ENCODE measurements at places on chromosomes 5 and 9. TPM values are rescaled to one million over a fixed set of nuclear protein-coding genes. Genes with fewer than 3 reads are reported as not detected.

DNA sequence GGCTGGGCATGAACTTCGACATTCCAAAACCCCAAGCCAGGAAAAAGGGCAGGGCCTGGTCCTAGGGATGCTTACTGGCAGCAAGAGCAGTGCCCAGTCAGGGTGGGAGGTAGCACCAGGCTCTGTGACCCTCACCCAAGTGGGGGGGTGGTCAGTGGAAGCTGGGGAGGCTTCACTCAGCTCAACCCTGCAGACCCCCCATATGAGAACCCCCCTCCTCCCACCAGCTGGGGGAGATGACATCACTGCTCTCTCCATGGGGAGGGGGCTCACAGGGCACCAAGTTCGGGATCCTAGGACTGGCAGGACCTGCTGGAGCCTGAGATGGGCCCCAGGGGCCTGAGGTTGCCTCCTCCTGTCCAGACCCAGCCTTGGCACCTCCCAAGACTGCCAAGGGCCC is 4.7 kb downstream of the DNLZ start:
- no peak for DNase-seq

DNA sequence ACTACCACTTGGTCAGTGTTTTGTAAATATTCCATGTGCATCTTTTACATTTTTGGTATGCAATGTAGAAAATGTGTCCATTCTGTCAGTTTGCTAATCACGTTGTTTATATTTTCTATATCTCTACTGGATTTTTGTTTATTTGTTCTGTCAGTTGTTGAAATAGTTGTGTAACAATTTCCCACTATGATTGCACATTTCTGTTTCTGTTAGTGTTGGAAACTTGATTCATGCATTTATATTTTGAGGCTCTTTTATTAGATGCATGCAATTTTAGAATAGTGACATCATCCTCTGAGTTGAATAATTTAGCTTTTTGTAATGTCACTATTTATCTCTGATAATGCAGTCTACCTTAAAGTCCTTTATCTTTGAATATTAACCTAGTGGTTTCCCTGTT is 25.8 kb upstream of the LECT2 start:
- DNase-seq: no peak

GRCh38 chr9:95942016-95942415 is 66.5 kb downstream of the ERCC6L2 start:
- no peak for DNase-seq

GRCh38 chr9:28267351-28267750 is 694.1 kb upstream of the C9orf72 start:
- no peak for DNase-seq

GRCh38 chr5:73858776-73859175 is 232.8 kb downstream of the ARHGEF28 start:
- DNase-seq: no peak

DNA sequence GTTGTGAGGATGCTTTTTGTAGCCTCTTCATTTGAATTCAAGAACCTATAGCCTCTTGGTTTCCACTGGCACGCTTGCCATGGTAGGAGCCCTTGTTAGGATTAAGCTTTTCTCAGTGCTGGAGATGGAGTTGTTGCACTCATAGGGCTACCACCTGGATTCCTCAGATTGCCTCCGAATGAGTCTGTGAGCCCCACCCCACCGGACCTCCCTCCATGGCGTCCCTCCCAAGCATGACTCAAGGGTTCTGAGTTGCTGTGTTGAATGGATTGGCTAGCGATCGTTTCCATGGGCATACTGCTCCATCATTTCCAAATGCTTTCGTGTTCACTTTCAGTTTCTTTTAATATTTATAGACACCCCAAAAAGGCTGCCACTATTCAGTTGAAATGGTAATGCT is 69.9 kb downstream of the DAPK1 start:
- DNase-seq: no peak

GRCh38 chr5:58392496-58392895 is 67.4 kb downstream of the PLK2 start:
- DNase-seq: no peak

GRCh38 chr5:37836235-37836591 is 3.6 kb downstream of the GDNF start:
- DNase-seq: no peak

- DNase-seq: no peak
Observed at GRCh38 chr5:84383816-84384603, 670 bp downstream of the EDIL3 start.

DNA sequence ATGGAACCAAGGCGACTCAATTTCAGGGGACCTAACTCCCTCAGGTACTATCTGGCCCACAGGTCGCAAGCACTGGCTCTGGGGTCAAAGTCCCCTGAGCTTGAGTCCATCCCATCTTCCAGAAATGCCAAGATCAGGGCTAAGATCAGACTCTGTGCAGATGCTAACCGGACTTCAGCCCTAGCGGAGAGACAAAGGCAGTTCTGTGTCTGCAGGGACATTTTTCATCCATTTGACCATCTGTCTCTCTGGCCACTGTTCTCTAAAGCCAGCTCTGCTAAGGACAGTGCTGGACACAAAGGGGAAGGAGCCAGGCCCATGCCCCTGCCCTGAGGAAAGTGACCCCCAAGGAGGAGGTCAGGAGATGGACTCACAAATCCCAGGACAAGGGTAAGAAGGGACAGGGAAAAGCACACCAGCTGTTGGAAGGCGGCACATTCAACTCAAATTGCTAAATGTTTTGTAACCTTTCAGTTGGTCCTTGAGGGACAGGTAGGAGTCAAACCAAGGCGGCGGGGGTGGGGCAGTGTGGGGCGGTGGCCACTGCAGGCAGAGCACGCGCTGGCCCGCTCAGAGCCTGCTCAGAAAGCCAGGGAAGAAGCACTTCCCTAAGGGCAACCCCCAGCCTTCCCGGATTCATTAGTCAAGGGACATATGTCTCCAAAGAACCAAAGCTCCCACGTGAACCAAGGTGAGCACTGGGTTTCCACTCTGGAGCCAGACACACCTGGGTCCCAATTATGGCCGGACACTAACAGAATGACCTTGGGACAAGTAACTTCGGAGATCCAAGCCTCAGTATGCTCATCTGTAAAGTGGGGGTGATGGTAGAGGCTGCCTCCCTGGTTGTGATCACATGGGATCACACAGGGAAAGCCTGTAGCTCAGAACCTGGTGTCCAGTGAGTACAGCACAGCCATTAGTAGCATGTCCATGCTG is 42.8 kb downstream of the STK10 start:
- DNase-seq: no peak

DNA sequence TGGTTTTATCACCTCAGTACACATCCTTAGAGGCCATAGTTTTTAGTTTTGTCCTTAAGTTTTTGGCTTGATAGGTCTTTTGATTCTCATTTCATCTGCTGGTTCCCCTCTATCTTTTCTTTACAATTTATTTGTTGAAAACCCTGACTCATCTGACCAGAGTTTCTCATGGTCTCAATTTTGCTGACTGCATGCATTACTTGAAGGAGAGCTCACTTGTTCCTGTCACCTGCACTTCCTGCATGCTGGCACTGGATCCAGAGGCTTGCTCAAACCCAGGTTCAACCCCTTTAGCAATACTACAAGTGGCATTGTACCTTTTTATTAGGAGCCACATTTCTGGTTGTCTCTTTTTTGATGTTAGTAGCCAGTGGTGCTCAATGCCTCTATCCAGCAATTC is 26.7 kb downstream of the FBXO10 start:
- no peak for DNase-seq

DNA sequence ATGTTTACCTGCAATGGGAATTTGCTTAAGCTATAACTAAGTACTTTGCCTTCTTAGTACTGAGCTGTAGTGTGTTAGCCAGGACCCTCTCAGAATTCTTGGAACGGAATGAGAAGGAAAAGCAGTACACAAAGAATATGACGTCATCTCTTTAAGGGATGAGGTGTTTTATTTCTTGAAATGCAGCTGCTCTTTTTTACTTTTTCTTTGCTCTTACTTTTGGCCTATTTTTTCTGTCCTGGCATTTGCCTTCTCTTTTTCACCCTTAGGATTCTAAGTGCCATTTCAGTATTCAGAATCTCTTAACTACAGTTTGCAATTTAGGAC is 10.1 kb downstream of the KIF2A start:
- DNase-seq: no peak

DNA sequence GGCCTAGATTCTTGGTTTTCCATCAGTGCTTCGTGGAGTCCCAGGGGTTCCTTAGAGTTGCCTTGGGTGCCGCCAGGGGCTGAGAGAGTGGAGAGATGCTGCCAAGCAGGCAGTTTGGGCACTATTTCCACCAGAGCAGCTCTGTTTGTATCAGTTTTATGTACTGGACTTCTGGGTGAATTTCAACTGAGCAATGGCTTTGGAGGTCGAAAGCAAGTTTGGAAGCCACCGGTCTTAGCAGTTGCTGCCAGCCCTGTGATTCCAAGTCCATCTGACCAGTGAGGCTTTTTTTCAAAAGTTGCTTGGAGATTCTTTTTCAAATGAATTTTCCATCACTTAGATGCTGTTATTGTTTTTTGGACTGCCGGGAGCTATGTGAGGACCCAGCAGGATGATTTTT is 68.5 kb downstream of the ANGPTL2 start:
- no peak for DNase-seq

GRCh38 chr5:82405618-82406204 is 127.6 kb upstream of the RPS23 start:
- DNase-seq: no peak

DNA sequence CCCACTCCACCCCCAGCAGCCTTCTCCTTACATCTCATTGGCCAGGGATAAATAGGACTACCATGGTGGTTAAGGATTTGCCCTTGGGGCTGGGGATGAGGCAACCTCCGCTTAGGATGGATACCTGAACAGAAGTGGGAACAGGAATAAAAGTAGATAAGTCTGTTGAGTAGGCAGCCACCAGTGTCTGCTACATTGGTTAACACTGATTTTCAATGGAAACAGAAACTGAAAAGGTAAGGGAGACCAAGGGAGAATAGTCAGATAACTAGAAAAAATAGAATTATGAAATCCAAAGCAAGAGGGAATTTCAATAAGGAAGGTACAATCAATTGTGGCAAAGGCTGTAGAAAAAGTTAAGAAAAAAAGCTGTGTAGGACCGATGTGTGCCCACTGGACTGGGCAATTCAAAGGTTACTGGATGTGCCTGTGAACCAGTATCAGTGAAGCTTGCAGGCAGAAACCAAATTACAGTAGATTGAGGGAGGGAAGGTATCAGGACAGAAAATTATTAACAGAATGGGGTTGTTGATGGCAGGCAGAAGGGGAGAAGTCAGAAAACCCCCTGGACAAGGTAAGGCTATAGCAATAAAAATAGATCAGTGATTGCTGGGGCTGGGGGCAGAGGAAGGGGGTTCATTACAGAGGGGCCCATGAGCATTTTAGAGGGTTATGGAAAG is 48.7 kb downstream of the DNAJC21 start:
- DNase-seq: no peak

DNA sequence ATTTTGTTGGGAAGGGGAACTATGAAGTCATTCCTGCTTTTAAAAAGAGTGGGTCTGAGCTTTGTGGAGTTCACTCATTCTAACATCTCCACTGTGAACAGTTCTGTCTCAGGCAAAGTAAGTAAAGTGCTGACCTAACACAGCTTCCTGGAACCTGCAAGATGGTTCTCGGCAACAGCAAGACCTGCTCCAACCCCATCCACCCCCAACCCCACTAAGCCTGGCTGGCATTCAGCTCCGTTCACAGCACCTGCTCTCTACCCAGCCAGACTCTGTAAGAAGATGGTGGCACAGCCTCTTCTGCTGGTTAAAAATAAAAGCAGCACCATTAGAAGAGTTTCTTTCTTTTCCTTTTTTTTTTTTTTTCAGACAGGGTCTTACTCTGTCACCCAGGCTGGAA is 42.0 kb downstream of the EPB41L4B start:
- DNase-seq: no peak

- no peak for DNase-seq
Observed at GRCh38 chr5:76169146-76169905, 86.1 kb downstream of the SV2C start.

- no peak for DNase-seq
Observed at GRCh38 chr9:129465834-129466535, 154.9 kb downstream of the C9orf50 start.

- DNase-seq: no peak
Observed at GRCh38 chr5:172219296-172219695, 25.3 kb downstream of the EFCAB9 start.

- DNase-seq: no peak
Observed at GRCh38 chr5:14101922-14102321, 41.2 kb upstream of the TRIO start.

DNA sequence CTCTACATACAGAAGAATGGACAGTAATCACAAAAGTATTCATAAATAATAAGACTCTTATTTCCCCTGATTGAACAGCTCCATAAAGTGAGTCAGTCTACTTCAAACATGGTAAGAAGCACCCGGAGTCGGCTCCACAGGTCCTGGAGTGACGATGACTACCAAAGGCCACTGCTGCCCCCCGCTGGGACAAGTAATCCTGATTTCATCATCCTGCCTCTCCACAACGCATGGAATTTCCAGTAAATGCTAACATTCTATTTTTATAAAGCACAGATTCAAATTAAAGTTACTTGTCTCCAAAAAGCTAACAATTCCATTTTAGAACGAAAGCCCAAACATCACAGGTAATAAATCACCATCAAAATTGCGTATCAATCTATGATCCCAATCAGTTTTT is 16.2 kb downstream of the ATPSCKMT start:
- no peak for DNase-seq

DNA sequence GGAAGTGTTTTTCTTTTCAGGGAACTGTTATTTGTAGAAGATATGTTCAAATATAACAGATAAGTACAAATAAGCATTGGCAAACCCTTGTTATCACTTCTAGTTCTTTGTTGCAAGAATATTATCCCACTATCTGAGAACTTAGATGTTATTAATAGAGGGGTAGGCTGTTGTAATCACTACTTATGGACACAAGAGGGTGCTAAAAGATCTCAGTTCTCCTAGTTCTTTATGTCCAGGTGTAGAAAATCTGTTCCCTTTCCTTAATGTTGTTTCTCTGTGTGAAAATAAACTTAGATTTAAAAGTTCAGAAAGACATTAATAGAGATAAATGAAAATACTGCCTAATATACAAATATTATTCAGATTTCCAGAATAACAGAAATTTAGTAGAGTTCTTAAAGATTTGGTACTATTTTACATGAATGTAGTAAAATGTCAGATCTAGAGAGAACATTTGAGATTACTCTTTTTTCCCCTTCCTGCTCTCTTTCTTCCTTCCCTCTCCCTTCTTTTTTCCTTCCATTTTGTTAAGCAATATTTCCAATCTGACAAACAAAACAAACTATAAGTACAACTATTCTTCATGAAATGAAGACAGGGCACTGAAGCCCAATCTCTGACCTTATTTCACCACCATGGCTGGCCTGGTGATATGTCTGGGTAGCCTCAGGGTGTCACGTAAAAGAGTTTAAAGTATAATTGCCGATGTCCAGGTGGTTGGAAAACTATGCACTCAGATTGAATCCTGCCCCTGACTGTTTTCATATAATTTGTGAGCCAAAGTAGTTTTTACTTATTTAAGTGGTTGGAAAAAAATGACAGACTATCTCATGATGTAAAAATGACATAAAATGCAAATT is 43.6 kb upstream of the C5orf46 start:
- DNase-seq: no peak

- DNase-seq: no peak
Observed at GRCh38 chr9:71830153-71830552, 61.8 kb upstream of the CEMIP2 start.

SV2C gene
- 0.03 TPM for total RNA-seq

IL33 gene
- total RNA-seq: not detected

SPAG8 gene
- 8.1 TPM for total RNA-seq

ESM1 gene
- total RNA-seq: 0.13 TPM

IL5 gene
- total RNA-seq: 1.6 TPM

SIT1 gene
- total RNA-seq: 45.9 TPM

IFNA10 gene
- total RNA-seq: not detected

TJP2 gene
- total RNA-seq: 11.3 TPM

HMGCR gene
- total RNA-seq: 56.2 TPM

HTR1A gene
- total RNA-seq: not detected

SH3GL2 gene
- total RNA-seq: not detected

FTMT gene
- not detected for total RNA-seq

FGF1 gene
- total RNA-seq: not detected

Data from naive thymus-derived CD4-positive, alpha-beta T cell (primary cell).